ENCODE measurements at places on chromosomes 3 and 15. TPM values are rescaled to one million over a fixed set of nuclear protein-coding genes. Genes with fewer than 3 reads are reported as not detected.

The KLHL40 gene
- total RNA-seq: 67.1 TPM

The SUSD5 gene
- 10.1 TPM for total RNA-seq

- no peak for DNase-seq
Measured at GRCh38 chr3:171600030-171600429, 139.8 kb upstream of the TNIK start.

The CCDC80 gene
- 57.4 TPM for total RNA-seq

GRCh38 chr15:81113861-81114291 is 20.2 kb upstream of the CFAP161 start:
- no peak for DNase-seq

The LEO1 gene
- 35.0 TPM for total RNA-seq

- DNase-seq: no peak
Measured at GRCh38 chr3:8279886-8280550, 221.6 kb upstream of the LMCD1 start.

DNA sequence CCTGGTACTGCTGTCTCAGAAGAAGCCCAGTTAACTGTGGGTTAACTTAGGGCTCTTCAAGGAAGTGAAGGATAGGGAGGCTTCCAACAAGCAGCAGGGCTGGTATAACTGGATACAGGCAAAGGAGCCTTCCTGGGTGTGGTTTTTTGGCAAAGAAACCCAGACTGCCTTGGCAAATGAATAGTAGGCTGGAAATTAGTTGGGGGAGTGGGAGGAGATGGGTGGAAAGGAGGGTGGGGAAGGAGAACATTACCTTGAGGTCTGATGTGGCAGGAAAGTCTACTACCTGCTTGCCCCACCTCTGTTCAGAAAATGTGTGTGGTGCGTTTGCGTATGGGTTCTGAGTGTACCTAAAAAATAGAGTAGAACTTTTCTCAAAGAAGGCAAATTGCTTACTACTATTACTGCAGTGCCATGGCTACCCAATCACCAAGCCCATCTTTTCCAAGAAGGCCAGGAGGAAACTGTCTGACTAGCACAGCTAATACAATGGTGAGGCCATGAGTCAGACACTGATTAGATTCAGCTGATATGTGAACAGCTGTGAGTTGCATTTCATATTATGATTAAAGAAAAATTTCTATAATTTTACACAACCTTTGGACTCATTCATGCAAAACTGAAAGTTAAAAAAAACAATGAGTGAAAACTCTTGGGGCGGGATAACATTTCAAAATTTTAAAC is 55.2 kb downstream of the SPTSSB start:
- no peak for DNase-seq

DNA sequence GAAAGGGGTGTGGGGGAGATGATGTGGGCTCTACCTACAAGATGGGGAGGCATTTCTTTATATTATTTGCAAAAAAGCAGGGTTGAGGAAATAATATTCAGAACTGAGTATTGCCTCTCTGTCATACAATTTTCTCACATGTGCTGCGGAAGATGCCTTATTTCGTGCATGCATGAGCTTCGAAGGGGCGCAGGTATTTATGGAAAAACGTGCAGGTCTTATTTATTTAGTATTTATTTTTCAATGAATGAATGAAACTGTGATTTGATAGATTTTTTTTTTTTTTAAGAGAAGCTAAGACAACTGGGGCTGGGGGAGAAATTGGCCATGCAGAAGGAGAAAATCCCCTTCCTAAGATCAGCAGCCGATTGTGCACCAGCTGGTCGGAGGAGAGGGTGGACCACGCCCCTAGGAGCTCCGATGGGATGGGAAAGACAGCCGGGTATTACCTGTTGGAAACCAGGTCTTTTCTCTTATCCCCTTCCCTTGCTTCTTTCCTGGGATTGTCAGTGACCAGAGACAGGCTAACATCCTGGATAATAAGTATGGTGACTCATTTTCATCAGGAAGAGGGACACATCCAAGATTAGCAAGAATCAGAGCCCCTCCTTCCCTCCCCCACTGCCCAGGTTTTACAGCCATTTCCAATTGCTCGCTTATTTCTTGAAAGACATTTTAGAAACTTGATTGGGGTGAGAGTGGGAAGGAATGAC is 875 bp downstream of the GAP43 start:
- DNase-seq: no peak

DNA sequence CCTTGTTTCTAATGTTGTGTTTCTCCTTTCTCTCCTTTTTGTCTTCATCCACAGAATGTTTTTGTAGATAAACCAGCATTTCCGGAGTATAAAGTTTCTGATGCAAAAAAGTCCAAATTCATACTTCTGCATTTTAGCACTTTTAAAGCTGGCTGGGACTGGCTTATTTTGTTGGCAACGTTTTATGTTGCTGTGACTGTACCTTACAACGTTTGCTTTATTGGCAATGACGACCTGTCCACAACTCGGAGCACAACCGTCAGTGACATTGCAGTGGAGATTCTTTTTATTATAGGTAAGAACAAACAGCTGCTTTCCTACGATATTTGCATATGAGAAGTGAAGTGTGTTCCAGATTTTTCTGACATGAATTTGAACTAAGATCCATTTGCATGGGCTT is 199.4 kb downstream of the KCNH8 start:
- DNase-seq: no peak

The PPARG gene
- total RNA-seq: 1.6 TPM

DNA sequence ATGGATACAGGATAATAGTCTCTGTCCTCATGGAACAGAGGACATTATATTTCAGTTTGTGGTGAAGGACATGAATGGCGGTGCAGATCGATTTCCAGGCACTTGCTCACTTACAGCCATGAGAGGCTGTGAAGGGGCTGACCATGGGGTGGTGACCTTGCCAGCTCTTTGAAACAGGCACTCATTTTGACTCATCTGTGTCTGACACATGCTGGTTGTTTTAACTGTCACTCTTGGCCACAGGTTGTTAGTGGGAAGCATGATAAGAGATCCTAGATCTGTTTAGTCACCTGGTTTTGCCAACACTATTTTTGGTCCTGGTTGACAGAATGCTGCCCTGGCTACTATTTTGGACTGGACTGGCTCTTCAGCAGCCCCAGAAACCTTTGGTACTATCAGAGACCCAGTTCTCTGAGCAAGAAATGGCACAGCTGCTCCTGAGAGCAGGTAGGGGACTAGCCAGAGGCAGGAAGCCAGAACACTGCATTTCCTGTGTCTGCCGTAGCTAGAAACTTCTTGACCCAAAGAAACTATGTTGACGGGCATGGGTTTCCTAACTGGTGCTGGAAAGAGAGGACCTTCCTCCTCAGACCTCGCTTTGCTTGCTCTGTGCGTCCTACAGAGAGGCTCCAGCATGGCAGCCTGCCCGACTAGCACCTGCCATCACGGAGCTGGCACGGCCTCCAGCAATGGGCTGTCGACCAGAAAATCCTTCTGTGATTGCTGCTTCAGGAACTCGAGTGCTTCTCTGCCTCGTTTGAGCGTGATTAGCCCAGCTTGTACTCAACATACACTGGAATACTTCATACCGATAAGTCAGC is 6.3 kb downstream of the PXYLP1 start:
- peak; percentile 88 for DNase-seq

The MAP1A gene
- 332 TPM for total RNA-seq

DNA sequence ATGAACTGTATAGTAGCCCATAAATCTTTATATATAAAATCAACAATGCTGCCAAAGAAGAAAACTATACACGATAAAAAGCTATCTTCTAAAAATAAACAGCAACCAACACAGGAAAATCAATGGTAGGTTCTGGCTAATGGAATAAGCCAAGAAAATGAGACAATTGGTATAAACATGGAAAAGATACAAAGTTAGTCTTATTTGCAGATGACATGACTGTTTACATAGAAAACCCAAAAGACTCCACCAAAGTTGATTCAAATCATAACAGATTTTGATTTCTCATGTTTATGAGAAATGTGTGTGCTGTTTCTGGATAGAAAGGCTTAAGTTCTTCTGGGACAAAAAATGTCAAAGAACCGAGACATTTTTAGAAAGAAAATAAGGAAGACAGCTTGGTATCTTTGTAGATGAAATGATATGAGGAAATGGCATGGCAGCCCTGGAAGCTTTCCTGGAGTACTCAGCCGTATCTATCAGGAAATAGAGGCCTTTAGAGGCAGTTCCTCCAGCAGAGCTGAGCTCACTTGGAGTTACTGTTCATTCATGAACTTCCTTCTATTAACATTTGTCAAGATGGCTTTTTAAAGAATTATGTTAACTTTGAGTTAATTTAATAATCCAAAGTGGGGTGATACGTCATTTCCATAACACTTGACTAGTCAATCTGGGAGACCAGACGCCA is 36.7 kb upstream of the VILL start:
- no peak for DNase-seq

- DNase-seq: no peak
Measured at GRCh38 chr15:93333796-93334195, 244.8 kb upstream of the RGMA start.

DNA sequence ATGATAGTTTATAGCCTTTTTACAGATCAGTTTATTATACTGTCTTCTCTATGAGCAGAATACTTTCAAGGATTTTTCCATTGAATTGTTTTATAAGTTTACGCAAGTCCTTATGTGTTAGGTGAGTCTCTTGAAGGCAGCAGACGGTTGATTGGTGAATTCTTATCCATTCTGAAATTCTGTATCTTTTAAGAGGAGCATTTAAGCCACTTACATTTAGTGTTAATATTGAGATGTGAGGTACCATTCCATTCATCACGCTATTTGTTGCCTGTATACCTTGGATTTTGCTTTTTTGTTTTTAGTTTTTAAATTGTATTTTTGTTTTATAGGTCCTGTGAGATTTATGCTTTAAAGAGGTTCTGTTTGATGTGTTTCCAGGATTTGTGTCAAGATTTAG is 32.5 kb upstream of the VEPH1 start:
- no peak for DNase-seq

DNA sequence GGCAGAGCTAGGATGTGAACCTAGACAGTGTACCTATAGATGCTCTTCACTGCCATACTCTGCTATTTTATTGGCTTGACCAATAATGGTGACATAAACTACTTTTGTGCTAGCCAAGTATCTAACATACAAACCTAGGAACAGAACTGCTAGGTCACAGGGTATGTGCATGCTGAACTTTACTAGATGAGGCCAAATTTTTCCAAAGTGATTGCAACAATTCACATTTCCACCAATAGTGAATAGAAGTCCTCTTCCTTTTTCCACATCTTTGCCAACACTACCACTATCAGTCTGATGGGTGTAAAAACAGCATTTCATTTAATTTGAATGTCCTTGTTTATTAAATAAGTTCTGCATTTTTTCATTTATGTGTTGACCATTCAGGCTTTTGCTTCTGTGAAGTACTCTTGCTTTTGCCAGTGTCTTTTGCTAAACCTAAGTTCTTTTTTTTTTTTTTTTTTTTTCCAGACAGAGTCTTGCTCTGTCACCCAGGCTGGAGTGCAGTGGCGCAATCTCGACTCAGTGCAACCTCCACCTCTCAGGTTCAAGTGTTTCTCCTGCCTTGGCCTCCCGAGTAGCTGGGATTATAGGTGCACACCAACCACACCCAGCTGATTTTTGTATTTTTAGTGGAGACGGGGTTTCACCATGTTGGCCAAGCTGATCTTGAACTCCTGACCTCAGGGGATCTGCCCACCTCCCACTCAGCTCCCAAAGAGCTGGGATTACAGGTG is 54.1 kb downstream of the DCAF1 start:
- no peak for DNase-seq

The IGSF10 gene
- total RNA-seq: 0.13 TPM

The RARB gene
- total RNA-seq: not detected

DNA sequence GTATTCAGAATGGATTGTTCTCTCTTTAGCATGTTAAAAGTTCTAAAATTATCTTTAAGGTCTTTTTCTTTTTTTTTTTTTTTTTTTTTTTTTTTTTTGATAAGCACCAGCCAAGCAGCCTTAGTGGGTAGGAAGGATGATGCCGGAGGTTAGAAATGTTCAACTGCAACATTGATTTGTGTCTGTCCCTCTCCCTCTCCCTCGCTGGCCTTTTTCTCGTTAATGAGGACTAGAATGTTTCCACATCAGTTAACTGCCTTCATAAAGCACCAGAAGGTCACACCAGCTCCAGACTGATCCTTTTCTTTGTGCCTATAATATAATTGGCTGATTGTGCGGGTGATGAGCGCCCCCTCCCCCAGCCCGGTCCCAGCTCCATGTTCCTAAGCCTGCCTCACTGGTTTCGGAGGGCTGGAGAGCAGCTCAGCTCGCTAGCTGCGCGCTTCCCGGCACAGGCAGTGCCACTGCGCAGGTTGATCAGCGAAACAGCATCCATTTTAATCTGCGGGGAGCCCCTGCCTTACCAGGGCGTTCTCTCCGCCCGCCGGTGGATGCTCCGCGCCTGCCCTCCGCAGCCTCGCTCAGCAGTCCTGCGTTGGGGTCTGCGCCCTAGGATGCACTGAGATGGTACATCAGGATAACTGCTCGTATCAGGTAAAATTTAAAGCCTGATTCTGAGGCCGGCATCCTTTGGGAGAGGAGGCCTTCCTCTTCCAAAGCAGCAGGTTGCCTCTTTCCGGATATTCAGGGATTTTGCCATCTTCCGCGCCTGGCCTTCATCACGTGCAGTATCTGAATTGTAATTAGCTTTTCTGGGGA is 148.9 kb upstream of the IL12A start:
- DNase-seq: no peak

- DNase-seq: peak; percentile 96
Measured at GRCh38 chr3:44682182-44682896, 30.1 kb upstream of the ZNF502 start.

DNA sequence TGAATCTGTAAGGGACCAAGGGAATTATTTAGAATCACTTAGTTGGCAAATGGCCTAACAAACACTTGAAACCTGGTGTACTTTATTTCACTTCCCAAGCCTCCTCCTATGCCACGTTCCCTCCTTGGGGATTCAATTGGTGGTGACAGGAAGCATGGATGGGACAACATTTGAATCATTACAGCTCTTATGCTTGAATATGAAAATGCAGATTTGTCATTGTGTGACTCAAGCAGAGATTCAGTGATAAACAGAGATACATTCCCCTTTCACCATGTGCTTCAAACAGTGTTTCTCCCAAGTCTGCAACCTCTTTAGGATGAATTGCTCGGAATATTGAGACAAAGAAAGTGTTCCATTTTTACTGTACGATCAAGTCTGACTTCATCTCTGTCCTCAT is 32.7 kb upstream of the MED12L start:
- DNase-seq: no peak

GRCh38 chr3:167978486-167978885 is 117.2 kb downstream of the GOLIM4 start:
- no peak for DNase-seq

The CD80 gene
- 2.2 TPM for total RNA-seq

GRCh38 chr3:195446359-195446758 is 3.5 kb upstream of the ACAP2 start:
- DNase-seq: no peak

All from myocyte (in vitro differentiated cells).